CD4-positive, alpha-beta T cell treated with Interleukin-6 at 100 ng/mL for 8 hours (primary cell): ENCODE measurements at places on chromosomes 12 and 14.

DNA sequence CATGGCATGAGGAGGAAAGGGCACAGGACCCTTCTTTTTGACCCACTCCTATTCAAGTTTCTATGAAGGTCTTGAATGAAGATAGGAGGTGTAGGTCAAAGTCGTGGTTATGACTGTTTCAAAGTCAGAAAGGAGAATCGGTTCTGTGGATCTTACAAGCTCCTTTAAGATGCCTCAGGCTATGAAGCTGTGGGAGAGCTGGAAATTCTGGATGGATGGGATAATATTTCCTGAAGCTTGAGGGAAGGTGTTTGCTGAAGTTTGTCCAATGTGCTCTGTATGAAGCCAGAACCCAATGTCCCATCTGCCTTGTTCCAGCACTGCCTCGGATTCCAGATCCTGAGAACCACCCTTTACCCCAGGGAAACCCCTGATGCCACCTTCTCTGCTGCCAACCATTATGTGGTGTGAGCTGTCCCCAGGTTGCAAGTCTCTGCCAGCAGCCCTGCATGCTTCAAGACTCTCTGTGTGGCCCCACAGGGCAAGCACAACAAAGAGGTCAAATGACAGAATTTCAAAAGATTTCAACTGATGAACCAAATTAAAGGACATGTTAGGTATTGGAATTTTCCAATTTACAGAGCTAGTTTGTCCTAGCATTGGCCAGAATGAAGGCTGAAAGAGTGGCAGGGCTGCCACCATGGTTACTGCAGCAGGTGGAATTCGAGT is 472.0 kb downstream of the RGS6 start:
- no peak for DNase-seq

DNA sequence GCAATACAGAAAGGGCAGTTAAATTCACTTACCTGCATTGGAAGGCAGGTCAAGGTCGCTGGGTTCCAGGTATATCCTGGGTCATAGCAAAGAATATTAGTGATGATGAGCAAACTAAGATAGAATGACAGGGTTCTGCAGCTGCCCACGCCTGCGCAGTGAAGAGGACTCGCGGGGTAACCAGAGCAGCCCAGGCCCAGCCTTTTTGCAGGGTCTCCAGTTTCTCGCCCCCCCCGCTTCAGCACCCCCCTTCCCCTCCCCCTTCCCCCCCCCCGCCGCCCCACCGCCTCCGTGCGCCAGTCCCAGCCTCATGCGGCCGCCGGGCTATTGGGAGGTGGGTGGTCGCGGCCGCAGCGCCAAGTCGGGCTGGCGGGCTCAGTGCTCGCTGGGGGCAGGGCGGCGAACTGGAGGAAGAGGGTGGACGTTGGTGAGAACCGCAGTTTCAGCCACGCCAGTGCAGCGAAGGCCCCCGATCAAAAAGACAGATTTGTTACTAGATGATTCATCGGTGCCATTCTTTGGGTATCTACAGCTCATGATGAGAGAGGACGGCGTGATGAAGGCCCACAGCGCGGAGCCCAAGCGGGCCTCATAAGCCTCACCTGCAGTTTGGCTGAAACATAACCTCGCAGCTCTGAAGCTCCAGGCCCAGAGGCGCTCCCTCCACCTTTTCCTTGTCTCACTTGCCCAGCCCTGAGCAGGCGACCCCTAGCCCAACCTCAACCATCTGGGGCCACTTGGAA is 20.2 kb downstream of the SLC2A3 start:
- DNase-seq = no peak

DNA sequence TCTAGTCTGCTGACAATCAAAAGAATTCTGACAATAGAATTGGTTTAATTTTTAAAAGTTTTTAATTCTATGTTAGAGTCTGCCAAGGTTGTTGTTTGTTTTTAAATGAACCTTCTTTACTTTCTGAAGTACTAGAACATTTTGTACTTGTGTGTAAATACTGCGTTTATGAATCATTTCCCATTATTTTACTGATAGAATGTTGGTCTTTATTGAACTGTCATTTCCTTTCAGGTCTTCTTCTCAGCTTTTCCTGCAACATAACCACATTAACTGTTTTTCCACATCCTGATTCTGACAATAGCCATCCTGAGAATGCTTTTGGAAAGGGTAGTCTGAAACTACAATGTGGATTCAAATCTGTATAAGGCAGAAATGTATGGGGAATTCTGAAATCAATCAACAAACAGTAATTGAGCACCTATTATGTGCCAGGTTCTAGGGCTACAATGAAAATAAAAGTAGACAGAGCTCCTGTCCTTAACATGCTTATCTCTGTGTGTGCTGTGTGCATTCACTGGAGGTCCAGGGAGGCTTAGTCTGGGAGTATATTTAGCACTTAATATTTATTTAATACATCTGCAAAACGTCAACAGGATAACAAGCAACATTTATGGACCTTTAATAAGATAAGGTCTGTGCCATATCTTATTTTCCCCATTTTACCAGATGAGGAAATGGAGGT is 73.1 kb upstream of the SLC38A2 start:
- DNase-seq = no peak

- DNase-seq = no peak
Observed at GRCh38 chr12:24760606-24761378, 188.1 kb downstream of the BCAT1 start.

DNA sequence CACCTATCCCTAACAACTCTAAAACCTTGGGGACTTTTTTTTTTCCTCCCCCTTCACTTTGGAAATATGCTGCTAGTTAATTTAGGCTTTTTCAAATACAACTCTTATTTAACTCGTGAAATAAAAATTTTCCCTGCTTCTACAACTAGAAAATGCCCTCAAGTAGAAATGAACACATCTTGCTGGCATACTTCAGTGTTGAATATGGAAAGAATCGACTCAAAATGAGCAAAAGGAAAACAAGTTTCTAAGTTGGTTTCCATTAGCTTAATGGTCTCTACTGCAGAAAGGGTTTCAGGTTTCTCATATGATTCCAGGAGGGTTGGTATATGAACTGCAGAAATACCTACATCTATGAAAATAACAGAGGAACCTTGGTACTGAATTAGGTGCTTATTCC is 118.3 kb upstream of the TMTC1 start:
- no peak for DNase-seq

- no peak for DNase-seq
Observed at GRCh38 chr12:46521145-46521544, 148.6 kb upstream of the SLC38A2 start.

DNA sequence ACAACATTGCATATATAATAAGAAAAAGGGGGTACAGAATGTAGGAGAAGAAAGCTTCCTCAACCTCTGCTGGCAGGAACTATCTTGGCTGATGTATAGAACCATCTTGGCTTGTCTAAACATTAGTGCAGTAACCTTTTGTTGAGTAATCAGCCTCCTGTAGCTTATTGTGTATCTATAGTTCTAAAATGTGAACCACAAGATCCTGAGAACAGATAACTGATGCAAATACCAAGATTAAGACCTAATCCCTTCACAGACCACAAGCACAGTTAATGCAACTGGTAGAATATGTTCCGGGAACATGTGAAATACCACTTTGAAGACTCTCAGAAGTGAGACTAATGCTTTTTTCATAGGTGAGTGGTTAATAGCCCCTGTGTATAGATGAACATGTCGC is 50.7 kb upstream of the KCNC2 start:
- no peak for DNase-seq

- DNase-seq = no peak
Observed at GRCh38 chr14:48936849-48937248, 649.3 kb downstream of the RPS29 start.

- no peak for DNase-seq
Observed at GRCh38 chr14:77327111-77327510, 6.3 kb downstream of the GSTZ1 start.

DNA sequence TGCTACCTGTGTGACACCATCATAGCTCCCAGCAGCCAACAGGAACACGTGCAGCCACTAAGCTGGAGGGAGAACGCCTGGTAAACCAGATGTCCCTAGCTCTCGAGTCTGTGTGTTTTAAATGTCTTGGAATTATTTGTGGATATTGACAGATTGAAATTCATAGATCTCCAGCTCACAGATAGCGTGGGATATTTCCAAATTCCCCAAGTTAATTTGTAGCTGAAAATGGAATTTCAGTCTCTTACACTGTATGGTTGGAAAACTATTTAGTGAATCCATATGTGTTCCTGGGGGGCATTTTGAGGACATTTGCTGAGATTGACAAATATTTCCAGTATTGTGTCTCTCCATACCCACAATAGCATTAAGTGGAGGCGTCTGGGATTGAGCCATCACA is 618.6 kb upstream of the TMEM132C start:
- no peak for DNase-seq

- DNase-seq = no peak
Observed at GRCh38 chr12:47989666-47990065, 14.6 kb downstream of the COL2A1 start.

DNA sequence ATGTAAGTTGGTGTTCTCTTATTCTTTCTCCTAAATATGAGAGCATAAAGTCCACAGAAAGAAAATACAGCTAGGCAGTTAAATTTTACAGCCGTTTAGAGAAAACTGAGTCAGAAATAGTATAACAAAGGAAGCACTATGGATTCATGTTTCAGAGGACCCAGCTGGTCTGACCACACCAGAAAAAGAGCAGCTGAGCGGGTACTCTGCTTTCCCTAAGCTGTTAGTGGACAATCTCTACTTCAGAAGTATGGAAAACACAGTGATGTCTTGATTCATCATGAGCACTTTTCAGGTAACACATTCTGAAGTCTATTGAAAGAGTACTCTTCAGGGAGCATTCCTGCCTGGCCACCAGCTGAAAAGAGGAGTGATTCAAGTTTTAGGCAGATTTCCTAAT is 12.4 kb downstream of the PPM1H start:
- DNase-seq = no peak
